Activated CD4-positive, alpha-beta T cell treated with anti-CD3 and anti-CD28 coated beads, Interleukin-2, amount 10 ng/mL, durations not matched to agents 24 days and 14 days (primary cell): ENCODE measurements at places on chromosomes 4 and X.

DNA sequence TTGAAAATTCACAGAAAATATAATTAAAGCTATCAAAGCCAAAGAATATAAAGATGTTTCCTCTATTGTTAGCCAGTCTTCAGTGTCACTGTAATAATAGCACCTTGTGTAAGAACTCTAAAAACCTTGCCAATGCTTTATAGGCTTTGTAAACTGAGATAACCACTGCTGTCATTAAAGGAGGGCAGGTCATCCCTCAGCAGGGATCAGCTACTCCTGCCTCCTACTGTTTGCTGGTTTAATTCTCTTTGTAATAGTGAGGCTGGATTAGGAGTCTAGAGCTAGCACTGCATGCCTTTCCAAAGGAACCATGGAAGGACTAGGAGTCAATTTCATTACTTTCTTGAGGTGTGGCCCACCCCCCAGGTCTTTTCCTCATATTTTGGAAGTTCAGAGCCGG, 46.2 kb downstream of the FHIP1A start:
- DNase-seq: no peak

GRCh38 chr4:53147197-53147596, 218.7 kb downstream of the SCFD2 start:
- DNase-seq: no peak

GRCh38 chr4:168357941-168358340, 39.4 kb upstream of the DDX60 start:
- no peak for DNase-seq

- no peak for DNase-seq
Observed at GRCh38 chr4:26263165-26263564, 57.6 kb upstream of the RBPJ start.

DNA sequence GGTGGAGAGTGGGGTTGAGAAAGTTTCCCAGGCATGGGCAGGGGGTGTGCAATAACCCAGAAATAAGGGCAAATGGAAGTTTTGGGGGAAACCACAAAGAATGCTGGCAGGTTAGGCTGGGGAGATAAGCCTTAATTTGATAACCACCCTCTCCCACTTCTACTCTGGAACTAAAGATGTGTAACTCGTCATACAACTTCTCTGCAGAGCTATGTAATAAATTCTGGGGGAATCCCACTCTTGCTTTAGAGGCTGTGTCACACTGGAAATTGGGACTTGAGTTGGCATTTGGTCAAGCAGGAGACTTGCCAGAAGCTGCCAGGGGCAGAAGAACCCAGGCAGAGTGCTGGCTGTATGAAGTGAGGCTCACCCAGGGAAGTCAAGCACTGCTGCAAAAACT, 170.9 kb upstream of the CPEB2 start:
- no peak for DNase-seq

DNA sequence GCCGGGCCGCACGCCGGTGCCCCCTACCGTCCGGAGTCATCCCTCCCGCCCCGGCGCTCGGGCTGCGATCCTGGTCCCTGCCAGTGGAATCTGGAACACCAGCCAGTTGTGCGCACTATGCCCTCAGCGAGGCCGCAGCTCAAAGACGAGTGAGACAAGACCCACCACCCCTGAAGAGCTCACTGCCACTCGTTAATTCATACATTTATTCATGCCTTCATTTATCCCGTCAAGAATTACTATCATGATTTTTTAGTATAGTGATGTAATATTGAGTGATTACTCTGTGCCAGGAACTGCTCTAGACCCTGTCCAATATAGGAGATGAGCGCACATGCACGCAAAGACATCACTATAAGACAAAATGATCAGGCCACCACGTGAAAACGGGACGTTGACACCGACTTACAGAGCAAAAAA, 247 bp upstream of the PPA2 start:
- peak; percentile 95 for DNase-seq
